ENCODE measurements at places on chromosomes 7 and 10.

- DNase-seq, result no peak
Observed at GRCh38 chr10:47412177-47412730, 28.2 kb upstream of the ZNF488 start.

DNA sequence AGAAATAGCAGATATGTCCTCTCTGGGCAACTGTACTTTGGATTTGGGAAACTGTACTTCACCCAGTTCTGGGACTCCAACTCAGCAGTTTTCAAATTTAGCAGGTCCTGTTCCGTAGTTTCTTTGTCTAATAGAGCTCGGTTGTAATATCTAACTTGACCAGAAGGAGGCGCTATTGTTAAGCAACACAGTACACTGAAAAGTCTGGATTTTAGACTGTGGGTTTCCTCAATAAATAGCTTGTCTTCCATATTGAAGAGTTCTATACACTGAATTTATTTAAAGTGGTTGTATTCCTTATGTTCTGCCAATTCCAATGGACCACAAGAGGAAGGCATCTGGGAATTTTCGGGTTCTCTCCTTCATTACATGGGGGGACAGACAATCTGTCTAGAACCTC, 39.8 kb downstream of the ELFN1 start:
- DNase-seq, result peak; percentile 34

DNA sequence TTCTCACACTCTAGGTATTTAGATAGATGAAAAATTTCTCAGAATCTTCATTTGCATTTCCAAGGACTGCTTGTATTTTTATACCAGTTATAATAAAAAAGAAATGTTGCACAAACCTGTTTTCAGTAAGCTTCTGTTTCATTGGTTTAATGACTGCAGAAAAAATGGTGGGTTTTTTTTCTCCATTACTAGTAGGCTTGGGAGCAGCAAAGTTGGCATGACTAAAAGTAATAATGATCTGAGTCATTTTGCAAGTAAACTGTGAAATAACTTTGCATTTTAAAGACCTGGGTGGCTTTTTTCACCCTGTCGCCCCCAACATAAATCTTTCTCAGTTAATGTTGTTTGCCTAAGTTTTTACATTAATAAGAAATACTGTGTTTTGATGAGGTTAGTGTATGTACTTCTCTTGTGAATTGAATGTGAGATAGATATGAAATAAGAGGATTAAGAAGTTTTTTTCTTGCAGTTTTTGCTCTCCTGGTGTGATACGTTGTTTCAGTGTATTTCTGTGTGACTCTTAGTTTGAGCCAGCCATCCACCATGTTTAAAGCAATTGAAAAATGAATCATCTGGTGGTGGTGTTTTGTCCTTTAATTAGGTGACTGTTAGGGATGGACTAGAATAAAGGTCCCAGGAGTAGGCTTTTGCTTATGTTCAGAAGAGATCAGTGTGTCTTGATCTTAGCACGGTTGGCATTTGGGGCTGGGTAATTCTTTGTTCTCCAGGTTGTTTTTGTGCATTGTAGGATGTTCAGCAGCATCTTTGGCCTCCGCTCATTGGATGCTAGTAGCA, 1.8 kb downstream of the GNAI1 start:
- DNase-seq, result no peak

DNA sequence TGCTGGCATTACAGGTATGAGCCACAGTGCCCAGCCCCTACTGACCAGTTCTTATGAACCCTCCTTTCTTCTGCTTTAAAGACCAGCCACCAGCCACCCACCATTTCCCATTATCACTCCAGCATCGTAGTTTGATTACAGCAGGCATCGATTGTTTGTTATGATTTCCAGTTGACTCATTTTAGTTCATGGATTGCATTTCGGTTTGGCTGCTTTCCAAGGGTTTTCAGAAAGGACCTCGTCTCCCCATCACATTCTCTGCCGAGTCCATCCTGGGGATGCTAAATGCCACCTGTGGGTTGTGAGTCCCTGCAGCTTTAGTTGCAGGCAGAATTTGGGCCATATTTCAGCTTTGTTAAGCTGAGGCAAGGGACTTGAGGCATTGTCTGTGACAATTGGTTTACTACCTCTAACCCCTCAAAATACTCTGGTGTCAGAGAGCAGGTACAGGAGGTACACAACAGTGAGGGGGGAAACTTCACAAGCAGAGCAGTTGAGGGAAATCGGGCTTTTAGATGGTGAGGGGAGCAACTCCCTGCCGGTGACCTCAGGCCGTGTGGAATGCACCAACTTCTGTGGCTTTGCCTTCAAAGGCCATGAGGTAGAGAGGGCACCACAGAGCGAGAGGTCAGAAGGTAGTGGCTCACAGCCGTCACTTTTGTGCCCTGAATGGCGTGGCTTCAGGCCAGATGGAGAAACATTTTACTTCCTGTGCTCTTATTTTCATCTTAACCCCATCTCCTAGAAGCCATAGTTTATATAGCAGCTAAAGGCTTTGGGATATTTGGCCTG, 203.8 kb downstream of the CCDC3 start:
- DNase-seq, result no peak

GRCh38 chr7:100957832-100958421, 8.6 kb downstream of the MUC3A start:
- DNase-seq, result no peak

- no peak for DNase-seq
Observed at GRCh38 chr7:51058764-51059163, 257.8 kb downstream of the COBL start.

- DNase-seq, result no peak
Observed at GRCh38 chr7:70645279-70645678, 486.7 kb upstream of the GALNT17 start.

- no peak for DNase-seq
Observed at GRCh38 chr10:131561897-131562296, 250.4 kb upstream of the TCERG1L start.

DNA sequence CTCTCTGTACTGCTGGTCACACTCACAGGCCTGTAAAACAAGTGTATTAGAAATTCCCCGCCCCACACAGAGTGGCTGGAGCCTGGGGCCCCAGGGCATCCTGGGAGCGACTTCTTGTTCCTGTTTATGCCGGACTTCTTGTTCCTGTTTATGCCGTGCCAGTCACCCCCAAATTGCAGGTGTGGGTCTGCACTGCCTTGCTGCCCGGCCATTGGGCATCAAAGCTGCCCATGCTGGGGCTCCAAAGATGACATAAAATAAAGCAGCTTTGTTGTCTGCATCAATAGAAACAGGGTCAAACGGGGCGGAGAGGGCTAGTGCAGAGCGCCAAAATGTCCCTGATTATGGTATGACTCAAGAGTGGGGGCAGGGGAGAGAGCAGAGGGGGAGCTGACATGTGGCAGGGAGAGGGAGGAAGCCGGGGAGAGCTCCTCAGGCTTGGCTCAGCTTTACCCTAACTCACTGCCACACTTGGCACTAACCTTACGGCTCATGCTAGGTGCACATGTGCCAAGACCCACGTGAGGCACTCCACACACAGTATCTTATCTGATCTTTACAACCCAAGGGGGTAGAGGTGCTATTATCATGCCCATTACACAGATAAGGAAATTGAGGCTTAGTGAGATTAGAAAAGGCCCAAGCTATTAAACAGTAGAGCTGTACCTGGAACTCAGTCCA, 98.4 kb downstream of the PIP4K2A start:
- DNase-seq, result peak; percentile 54

DNA sequence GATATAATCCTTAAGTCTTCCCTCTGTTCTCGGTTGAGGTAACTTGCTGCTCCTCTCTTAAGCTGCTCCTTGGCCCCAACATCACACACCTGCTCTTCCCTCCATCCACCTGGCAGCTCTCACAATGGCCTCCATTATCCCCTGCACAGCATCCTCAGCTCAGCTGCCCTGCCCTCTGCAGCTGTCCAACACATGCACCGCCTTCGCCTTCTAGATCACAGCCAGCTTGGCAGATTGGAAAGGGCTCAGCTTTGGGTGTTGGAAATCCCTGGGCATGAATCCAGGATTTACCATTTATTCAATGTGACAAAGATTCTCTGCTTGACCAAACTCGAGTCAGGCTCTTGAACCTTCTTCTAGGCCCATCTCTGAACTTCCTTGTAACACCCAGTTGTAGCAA, 20.6 kb downstream of the RGR start:
- no peak for DNase-seq

GRCh38 chr7:108408296-108408991, 47.8 kb downstream of the NRCAM start:
- no peak for DNase-seq

- DNase-seq, result no peak
Observed at GRCh38 chr7:151559557-151560183, 40.0 kb upstream of the RHEB start.

DNA sequence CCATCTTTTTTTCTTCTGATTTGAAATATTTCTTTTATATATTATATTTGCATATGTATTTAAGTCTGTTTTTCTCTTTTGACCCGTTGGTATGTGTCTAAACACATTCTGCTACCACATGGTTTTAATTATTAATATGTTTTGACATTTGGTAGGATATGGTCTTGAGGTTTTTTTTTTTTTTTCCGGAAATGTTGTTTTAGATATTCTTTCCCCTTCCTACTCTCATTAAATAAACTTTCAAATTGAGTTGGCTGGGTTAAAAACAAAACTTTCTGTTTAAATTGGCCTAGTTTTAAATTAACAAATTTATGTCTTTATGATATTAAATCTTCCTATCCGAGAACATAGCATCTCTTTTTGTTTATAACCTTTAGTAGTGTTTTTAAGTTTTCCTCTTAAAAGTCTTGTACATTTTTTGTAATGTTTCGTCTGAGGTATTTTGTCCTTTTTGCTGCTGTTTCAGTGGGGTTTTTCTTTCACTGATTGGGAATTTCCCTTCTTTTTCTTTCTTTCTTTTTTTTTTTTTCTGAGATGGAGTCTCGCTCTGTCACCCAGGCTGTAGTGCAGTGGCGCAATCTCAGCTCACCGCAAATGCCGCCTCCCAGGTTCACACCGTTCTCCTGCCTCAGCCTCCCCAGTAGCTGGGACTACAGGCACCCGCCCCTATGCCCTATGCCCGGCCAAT, 25.4 kb downstream of the STAM start:
- DNase-seq, result peak; percentile 31
